ENCODE measurements at places on chromosomes 2 and 18.

DNA sequence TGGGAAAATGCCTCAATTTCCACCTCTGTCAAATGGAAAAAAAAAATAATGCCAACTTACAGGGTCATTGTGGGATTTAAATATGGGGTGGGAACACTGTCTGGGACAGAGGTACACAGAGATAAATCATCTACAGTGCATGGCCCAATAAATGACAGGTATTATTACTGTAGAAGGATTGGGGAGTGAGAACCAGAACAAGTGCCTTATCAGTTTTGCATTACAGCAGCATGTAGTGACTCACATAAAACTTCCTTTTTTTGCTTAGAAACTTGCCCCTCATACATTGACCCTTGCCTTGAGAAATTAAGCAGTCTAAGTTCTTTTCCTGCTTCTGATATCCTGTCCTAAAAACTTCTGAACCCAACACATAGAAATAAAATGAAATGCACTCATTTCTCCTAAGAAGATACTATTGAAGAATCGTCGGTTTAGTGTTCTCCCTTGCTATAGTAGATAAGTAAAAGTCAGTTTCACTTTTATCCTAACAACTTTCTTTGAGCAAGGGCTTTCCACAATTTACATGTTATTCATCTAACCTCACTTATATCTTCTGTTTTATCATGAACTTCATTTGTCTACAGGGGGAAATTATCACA lies 121.0 kb upstream of the HAAO start:
- no peak for DNase-seq

DNA sequence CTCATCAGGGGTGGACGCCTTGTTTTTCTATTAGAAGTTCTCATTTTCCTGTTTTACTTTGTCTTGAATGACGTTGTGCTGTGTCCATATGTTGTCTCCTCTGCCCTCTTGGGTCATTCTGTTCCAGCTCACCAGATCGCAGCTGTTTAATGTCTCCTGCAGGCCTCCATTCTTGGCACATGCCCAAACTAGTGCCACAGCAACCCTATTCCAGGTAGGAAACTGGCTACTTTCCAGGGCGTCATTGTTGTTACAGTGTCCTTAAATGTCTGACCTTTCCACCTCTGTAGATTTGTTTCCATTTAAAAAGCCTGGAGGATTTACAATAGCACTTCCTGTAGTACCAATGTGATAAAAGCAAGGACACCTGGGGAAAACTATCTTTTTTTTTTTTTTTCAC lies 500.7 kb downstream of the METTL4 start:
- no peak for DNase-seq

DNA sequence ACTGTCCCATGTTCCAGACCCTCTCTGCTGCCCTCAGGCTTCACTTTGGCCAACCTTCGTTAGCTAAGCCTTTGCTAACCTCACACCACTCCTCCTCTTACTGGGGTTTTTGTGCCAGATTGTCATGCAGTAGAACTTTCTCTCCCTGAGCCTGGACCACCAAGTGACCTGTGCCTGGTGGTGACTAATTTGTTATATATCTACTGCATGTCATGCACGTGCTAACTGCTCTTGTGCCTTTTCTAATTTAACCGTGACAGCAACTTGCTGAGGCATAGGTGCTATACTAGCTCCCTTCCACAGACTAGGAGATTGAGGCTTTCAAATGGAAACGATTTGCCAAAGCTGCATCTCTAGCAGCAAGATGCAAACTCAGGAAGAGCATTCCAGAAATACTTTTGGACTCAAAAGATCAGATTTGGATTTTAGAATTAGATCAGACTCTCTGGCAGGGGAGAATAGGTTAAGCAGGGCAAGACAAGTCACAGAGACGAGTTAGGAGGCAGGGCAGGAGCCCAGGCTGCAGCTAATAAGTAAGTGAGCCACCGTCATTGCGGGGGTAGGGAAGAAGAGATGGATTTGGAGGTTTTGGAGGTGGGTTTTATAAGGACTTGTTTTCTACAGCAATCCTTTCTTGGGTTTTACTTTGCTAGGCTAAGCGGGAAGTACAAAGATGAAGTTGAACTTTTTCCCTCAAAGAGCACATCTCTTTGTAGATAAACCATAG lies 1.8 kb downstream of the PPP1R7 start:
- DNase-seq: no peak

GRCh38 chr2:158178646-158179045 lies 77.0 kb downstream of the UPP2 start:
- no peak for DNase-seq

GRCh38 chr2:119255760-119256581 lies 32.3 kb downstream of the STEAP3 start:
- DNase-seq: no peak

- DNase-seq: no peak
These were observed 9.3 kb downstream of the OTX1 start for GRCh38 chr2:63059793-63060471.

DNA sequence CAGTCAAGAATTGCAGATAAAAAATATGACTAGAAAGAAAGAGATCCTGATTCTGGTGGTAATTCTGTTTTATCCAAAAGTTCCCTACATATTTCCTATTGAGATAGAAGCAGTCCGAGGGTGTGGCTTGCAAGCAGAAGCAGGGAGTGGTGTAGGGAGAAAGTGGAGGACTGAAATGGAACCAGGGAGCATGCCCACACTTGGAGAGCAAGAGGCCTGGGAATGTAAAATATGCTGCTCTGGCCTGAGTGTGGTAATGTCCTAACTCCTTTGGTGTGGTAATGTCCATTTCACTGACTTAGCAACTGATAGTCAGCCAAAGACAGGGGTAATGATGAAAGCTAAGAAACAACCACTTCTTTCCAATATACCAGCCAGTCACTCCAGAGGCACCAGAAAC lies 30.1 kb upstream of the FMNL2 start:
- no peak for DNase-seq

DNA sequence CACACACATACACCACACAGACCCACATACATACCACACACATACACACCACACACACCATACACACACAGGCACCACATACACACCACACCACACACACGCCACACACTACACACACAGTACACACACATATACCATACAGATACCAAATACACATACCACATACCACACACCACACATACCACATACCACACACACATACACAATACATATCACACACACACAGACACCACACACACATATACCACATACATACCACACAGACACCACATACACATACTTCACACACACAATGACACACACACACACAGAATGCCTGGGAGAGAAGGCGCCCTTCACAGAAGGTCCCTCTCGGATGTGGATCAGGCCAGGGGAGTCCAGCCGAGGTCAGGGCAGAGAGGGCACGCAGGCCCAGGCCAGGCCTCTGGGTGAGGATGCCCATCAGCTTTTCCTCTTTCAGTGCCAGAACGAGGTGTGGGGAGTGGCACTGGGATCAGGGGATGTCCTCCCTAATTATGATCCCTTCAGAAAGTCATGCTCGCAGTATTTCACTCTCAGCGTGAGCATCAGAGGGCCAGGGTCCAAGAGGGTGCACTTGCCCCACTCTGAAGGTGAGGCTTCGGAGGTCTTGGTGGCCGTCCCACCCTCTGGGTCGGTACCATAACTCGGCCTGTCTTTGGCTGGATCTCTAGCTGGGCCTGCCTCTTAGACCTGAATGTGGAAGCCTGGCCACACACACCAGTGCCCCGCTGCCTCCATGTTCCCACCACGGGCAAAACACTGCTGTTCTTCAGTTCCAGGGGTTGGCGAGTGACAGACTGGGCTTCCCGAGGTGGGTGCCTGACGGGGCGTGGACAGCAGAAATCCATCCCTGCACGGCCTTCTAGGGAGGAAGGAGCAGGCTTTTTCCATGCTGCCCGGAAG lies 70.6 kb upstream of the ODC1 start:
- no peak for DNase-seq

DNA sequence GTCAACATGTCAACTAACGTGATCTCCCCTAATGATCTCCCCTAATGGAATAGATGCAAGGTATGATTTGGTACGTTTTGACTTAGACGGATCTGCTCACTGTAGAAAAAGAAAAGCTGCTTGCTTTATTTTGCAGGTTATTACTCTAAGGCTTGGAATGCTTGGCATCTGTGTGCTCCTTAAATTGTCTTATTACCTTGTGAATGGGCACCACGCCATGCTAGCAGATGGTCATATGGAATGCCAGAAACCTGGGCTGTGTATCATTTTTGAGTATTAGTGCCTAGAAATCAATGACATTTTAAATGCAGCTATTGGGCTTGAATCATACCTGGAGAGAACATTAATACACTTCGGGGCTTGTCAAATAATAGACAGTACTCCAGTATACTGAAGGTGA lies 16.5 kb upstream of the FIGN start:
- no peak for DNase-seq

DNA sequence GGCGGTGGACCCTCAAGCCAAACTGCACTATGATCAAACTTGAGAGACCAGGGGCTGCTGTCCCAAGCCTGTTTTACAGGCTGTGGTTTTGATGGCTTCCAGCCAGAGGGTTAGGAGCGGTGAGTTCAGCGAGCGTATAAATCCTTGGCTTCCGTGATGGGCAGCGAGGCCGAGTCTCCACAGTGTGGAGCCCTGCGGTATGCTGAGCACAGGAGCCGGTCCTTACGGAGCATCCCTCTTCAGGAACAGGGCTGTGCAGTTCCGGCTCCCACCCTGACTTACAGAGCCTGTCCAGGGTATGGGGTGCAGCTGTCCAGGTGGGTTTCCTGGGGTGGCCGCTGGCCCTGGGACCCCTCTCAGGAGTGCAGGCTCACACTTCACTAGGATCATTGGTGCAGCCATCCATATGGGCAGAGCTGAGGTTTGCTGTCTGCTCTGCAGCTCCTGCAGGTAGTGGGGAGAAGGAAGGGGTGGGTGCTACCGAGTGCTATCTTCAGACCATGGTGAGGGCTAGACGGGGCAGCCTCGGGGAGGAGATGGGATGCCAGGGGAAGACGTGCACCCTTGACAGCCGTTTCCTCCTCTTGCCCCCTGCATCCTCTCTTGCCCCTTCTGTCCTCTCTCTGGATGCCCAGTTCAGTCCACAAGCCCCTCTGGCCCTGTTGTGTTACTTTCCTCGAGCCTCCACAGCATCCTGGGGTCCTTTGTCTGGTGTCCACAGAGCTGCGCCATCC lies 104.3 kb downstream of the FAM210A start:
- no peak for DNase-seq

- no peak for DNase-seq
These were observed 1361.8 kb upstream of the DDX18 start for GRCh38 chr2:116452651-116453050.

DNA sequence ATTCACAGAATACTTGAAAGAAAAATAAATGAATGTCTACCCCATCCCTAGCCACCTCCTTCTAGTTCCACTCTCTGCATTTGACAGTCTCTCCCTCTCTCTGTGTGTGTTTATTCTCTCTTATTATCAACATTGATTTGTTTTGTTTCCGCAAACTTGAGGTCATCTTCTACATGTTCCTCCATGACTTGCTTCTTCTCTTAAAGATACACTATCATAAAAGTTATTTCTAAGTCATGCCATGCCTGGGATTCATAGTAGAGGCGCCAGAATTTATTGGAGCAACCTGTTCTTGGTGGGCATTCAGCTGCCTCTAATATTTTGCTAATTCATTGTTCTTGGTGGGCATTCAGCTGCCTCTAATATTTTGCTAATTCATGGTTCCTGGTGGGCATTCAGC lies 58.9 kb upstream of the SMAD7 start:
- no peak for DNase-seq

DNA sequence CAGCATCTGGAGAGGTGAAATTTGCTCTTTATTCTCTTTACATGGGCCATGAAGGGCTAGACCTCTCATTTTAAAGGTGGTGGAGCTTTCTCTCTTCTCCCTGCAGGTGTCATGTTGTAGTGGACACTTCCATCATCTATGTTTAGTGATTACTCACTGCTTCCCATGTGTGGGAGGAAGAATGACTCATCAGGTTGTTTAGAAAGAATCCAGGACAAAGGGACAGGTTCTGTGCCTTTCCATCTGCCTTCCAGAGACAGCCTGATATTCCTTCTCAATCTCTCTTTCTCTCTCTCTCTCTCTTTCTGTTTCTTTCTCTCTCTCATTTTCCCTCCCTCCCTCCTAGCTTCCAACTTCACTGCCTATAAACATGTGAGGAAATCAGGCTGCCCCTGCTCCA lies 38.7 kb downstream of the SCG2 start:
- no peak for DNase-seq

- no peak for DNase-seq
These were observed 858.5 kb upstream of the PIK3C3 start for GRCh38 chr18:41096504-41096903.

- no peak for DNase-seq
These were observed 97.7 kb downstream of the NBEAL1 start for GRCh38 chr2:203112342-203112741.

GRCh38 chr2:188963741-188964140 lies 10.4 kb upstream of the COL3A1 start:
- DNase-seq: no peak

DNA sequence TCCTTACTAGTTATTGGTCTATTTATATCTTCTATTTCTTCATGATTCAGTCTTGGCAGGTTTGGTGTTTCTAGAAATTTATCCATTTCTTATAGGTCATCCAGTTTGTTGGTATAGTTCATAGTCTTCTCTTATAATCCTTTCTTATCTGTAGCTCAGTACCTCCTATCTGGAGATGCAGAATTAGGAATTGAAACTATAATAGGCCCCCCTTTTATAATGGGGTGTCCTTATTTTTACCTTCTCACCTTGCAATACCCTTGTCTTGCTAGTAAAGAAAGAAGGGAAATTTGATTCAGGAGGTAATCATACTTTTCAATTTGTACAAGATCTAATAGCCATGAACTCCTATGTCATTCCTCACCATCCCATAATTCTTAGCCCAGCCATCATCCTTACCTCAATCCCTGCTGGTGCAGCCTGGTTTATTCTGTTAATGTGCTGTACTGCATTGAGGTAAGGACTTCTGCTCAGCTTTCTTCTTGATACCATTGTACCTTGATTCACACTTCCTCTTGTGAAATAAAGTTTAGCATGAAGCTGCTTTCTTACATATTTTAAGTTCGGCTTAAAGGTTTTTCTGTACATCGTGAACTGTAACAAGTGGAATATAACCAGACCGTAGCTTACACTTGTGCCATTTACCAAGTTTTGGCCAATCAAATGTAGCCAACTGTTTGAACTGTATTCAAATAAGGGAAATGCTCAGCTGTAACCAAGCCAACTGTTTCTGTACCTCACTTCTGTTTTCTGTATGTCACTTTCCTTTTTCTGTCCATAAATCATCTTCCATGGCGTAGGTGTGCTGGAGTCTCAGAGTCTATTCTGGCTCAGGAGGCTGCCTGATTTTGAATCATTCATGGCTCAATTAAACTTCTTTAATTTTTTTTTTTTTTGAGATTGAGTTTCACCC lies 40.1 kb upstream of the PTH2R start:
- no peak for DNase-seq

DNA sequence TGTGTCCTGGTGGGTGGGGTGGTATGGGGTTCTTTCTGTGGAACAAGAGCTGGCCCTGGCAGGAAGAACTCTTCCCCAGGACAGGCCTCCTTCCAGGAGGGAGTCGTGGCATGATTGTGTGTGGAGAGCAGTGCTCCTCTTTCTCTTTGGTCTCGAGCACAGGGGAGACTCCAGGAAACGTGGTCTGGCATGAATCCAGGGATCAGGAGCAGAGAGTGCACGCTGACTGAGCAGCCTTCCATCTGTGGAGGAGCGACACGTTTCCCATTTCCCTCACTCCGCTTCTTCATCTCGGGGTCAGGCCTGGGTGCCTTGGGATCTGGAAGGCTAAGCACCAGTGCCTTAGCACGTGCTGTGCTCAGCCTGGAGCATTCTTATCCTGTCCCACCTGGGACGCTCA lies 132.0 kb upstream of the HDAC4 start:
- no peak for DNase-seq
